Fibroblast of skin of back (primary cell): ENCODE measurements at places on chromosomes 5 and 9.

- DNase-seq = no peak
These were observed 125.2 kb downstream of the RAPGEF6 start for GRCh38 chr5:131509801-131510200.

DNA sequence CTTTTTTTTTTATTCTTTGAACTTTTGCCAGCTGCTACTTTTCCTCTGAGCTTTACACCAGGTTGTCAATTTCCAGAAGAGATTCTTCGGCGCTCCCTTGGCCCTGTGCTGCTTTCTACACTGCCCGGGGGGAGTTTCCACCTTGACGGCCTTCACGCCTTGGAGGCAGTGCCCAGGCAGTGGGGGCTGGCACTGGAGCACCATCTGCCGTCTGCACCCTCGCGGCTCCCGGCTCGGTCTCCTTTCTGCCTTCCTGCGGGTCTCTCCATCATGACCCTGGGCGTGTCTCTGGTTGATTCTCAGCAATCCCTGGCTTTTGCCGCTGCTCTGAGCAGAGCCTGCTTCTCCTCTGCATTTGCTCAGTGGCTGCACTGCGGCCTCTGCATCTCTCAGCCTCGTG is 2.9 kb downstream of the SLC6A18 start:
- DNase-seq = no peak

GRCh38 chr5:126757713-126758357 is 19.1 kb upstream of the LMNB1 start:
- no peak for DNase-seq

- DNase-seq = no peak
These were observed 124.0 kb upstream of the TLE4 start for GRCh38 chr9:79447762-79448161.
